ENCODE measurements at places on chromosomes 11 and 22.

DNA sequence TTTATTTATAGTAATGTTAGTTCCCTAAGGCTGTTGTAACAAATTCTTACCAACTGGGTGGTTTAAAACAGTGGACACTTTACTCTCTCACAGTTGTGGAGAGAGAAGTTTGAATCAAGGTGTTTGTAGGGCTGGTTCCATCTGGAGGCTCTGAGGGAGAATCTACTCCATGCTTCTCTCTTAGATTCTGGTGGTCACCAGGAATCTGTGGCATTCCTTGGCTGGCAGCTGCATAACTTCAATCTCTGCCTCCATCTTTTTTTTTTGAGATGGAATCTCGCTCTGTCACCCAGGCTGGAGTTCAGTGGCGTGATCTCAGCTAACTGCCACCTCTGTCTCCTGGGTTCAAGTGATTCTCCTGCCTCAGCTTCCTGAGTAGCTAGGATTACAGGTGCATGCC is 46.3 kb downstream of the LDLRAD3 start:
- DNase-seq = no peak

- no peak for DNase-seq
Observed at GRCh38 chr11:128735935-128736605, 42.2 kb downstream of the FLI1 start.

- DNase-seq = no peak
Observed at GRCh38 chr11:9078113-9079086, 13.0 kb downstream of the SCUBE2 start.

- DNase-seq = no peak
Observed at GRCh38 chr11:10273738-10274137, 20.3 kb downstream of the SBF2 start.

DNA sequence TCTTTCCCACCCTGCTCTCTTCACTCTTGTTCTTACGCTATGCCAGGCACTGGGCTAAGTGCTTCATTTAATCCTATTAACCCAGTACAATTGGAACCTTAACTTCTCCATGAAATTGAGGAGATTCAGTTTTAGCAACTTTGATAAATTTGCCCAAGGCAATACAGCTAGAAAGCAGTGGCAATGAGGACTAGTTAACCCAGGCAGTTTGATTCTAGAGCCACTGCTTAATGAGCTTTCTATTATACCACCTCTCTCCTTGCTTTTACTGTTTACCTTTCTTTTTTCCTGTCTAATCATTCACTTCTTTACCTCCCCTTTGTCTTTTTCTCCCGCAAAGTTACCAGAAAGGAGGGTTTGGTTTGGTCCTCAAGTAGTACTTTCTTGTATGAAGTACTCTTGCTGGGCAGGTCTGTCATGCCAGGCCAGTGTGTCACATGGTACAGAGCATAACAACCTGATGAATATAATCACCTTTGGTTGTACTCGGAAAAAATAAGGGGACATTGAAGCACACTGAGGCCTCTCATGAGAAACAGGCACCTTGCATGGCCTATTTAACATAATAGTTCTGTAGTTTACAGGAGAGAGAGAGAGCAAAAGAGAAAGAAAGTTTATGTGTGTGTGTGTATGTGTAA is 70.6 kb downstream of the PDHX start:
- no peak for DNase-seq

GRCh38 chr22:49372530-49373288 is 455.0 kb downstream of the BRD1 start:
- DNase-seq = no peak

GRCh38 chr22:24419475-24419850 is 7.9 kb upstream of the ADORA2A start:
- DNase-seq = no peak

- no peak for DNase-seq
Observed at GRCh38 chr11:61694946-61695706, 14.9 kb downstream of the DAGLA start.

GRCh38 chr11:26333906-26334305 is 2.0 kb downstream of the ANO3 start:
- no peak for DNase-seq

- no peak for DNase-seq
Observed at GRCh38 chr11:27837895-27838563, 137.8 kb upstream of the BDNF start.

GRCh38 chr11:100816823-100817222 is 129.7 kb downstream of the ARHGAP42 start:
- DNase-seq = no peak

DNA sequence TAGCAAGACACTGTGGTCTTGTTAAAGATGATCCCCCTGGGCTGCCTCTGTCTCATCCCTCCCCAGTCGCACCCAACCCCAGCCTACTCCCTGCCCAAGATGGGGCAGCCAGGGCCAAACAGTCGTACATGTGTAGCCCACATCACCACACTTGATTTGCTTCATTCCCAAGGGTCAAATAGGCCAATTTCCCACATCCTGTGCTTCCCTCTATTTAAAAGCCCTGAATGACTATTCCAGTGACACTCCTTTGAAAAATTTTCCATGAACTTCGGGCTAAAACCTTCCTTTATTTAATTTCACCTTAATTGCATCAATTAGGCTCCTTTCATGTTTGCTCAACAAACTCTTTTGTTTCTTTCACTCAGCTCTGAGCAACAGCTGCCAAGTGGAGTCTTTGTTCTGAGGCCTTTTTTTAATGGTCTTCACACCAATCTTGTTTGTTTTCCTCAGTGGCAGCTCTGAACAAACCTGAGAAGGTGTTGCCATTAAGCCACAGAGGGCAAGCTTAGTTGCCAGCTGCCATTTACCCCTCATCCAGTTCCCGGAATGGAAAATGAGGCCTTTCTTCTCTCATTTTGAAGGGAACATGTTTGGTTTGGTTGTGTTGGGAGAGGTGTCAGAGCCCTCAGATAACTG is 126.9 kb downstream of the APIP start:
- DNase-seq = no peak

GRCh38 chr22:24474221-24474620 is 20.9 kb upstream of the UPB1 start:
- DNase-seq = no peak

DNA sequence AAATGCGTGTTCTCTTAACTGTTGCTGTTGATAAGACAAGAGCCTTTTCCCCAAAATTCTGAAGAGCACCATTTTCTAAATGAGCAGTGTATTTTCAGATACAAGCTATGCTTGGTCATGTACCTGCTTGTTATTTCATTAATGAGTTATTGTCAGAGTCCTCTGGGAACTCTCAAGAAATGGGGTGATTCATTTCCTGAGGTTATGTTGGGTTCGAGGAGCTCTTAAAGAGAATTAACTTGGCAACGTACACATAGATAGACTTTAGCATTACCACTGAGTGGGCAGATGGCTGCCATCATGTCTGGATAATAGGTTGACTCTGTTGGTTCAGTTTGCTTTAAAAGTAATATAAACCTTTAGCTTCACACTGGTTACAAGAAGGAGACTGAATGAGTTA is 87.9 kb upstream of the SORL1-AS1 start:
- no peak for DNase-seq

- no peak for DNase-seq
Observed at GRCh38 chr11:27592098-27592780, 85.7 kb upstream of the LIN7C start.

GRCh38 chr11:22774716-22775115 is 54.9 kb downstream of the SVIP start:
- DNase-seq = no peak

DNA sequence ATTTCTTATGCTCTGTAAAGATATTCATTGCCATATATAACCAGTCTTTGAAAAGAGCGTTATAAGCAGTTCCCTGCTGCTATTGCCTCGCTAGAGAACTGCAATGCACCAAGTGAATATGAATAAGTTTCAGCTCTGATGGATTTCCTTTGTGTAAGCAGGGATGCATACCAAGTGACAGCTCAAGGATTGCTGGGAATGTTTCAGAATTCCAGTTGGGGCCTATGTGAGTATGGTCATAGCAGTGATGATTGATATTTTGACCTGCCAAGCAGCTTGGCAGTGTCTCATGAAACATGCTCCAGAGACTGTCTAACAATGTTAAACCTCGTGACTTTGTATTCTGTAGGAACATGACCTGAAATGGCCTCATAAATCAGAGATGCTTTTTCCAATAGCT is 312.6 kb downstream of the C11orf87 start:
- DNase-seq = no peak

DNA sequence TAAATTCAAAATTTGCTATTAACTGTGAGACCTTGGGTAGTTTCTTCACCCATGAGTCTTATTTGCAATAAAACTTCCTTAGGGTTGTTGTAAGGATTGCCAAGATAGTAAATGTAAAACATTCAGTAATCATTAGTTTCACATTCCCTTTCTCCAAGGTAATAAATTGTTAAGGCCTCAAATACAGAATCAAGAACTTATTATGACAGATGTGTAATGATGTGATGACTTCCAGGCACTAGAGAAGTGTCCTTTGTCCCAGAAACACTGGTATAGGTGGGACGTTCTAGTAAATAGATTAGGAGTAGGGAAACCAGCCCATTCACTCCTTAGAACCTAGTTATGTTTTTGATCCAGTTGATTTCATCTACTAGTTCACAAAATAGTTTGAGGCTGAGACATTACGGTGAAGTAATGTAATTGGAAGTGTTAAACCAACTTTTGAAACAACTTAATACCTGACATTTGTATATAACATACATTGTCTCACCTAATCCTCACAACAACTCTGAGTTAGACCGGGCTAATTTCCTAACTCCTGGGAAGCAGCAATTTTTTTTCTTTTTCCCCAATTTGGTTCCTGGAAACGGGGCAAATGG is 25.5 kb downstream of the CTNND1 start:
- no peak for DNase-seq

GRCh38 chr11:117597071-117597470 is 199.9 kb downstream of the DSCAML1 start:
- peak; percentile 61 for DNase-seq

DNA sequence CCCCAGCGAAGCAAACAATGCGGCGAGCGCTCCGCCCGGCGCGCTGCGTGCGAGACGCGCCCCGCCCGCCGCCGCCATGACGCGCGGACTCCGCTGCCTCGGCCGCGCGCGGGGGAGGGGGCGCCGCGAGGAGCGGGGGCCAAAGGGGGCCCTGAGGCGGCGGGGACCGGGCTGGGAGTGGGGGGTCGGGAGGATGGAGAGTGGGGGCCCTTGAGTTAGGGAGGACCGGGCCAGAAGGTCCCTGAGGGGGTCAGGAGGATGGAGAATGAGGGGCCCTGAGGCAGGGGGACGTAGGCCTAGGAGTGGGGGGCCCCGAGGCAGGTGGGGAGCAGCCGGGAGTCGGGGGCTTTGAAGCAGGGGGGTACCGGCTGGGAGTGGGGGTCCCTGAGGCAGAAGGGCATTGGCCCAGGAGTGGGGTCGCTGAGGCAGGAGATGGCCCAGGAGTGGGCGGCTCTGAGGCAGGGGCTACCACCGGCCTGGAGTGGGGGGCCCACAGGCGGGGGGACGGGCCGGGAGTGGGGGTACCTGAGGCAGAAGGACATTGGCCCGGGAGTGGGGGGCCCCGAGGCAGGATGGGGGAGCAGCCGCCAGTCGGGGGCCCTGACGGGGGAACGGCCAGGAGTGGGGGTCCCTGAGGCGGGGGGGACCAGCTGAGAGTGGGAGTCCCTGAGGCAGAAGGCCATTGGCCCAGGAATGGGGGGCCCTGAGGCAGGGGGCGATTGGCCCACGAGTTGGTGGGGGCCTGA is at the start of gene BRD1:
TSS of gene BRD1 (minus strand) at position 21 of the 746 bp plus-strand sequence. CDS start 3,556 bp downstream, outside the sequence.
- DNase-seq = peak; percentile 51

- DNase-seq = peak; percentile 53
Observed at GRCh38 chr11:124402326-124402922, 3.6 kb upstream of the OR8B3 start.

DNA sequence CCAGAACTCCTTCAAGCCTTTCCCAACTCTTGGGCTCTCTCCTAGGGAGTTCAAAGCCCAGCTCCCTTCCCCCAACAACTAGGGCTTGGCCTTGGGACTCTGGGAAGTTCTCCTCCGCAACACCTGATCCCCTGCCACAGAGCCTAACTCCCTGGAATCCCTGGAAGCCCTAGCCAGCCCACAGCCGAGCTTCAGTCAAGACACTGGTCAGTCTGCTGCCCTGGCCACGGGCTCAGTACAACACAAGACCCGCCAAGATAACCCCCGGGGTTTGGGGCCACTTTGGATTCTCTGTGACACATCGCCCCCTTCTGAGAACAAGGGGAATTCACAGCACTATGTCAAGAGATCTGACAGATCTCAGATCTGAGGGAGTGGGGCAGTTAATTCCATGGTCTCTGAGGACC is 58.3 kb downstream of the SLC22A12 start:
- DNase-seq = no peak

DNA sequence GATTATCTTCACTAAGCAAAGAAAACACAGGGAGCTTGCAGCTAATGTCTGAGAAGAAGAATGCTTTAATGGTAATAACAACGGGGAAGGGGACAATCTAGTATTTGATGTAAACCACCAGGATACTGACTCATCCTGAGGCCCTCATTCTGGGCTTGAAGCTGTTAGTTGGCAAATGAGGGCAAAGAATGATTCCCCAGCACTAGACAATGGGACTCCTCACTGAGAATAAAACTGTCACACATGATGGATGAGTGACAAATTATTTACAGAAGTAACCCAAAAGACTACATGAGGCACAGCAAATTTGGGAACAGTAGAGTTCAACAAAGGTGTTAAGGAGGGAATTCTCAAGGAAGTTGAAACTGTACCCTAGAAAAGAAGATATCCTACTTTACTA is 76.3 kb downstream of the FAM168A start:
- DNase-seq = no peak

DNA sequence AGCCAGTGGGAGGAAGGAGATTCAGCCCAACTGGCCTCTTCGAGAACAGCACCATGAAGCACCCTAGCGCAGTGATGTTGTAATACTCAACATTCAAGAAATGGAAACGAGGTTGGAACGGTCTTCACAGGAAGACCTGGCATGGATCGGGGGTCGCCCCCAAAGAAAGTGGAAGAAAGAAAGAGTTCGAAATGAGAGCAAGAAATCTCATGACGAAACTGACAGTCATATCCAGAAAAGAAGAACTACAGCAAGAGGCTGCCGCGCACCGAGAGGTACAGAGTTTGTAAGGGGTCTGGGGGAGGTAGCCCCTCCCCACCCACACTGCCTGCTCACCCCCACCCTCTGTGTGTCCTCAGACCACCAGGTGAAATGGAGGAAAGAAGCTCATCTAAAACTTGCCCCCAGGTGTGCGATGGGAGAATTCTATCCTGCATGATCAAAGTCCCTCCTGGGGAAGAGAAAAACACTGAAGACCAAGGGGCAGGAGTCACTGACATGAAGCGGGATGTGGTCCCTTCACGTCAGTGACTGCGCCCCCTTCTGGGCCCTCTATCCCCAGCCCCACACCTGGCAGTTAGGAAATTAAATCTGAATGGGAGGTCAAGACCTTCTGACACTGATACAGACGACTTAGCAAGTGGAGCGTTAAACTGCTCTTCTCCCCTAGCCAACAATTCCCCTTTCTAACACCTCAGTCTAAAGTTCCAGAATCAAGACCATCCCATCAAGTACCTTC is 52.9 kb upstream of the SPATA19 start:
- DNase-seq = no peak
